Cardiac muscle cell (in vitro differentiated cells and primary cell): ENCODE measurements at places on chromosomes 2 and 18.

DNA sequence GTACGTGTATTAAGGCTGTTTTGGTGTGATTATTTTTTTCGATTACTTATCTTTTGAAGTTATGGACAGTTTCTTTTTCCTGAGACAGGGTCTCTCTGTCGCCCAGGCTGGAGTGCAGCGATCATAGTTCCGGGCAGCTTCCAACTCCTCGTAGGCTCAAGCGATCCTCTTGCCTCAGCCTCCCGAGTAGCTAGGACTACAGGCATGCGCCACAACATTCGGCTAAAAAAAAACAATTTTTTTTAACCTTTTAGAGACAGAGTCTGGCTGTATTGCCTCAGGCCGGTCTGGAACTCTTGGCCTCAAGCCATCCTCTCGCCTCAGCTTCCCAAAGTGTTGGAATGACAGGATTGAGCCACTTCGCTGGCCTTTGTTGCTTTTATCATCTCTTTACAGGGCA is 945 bp downstream of the HAT1 start:
- peak; percentile 72 for DNase-seq

- DNase-seq: no peak
Measured at GRCh38 chr2:234620018-234620417, 123.1 kb upstream of the ARL4C start.

GRCh38 chr18:54791657-54792056 is 36.6 kb upstream of the RAB27B start:
- no peak for DNase-seq

GRCh38 chr2:62573137-62573731 is 67.2 kb upstream of the TMEM17 start:
- DNase-seq: no peak

- DNase-seq: no peak
Measured at GRCh38 chr2:190432567-190433231, 24.5 kb downstream of the MFSD6 start.

DNA sequence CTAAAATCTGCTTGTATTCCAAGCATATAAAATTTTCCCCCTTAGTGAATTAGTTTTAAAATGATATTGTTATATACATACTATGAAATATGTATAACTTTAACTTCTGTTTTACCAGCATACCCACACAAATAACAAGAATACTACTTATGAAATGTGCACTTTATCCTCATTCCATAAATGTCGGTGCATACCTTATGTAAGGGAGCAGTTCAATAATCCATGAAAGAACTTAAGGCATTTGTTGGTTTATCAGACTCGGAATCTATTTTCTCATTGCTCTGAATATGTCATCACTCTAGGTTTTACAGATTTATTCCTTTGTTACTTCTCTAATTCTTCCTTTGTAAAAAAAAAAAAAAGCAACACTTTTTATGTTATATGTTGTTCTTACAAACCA is 12.5 kb upstream of the MFF start:
- DNase-seq: no peak

DNA sequence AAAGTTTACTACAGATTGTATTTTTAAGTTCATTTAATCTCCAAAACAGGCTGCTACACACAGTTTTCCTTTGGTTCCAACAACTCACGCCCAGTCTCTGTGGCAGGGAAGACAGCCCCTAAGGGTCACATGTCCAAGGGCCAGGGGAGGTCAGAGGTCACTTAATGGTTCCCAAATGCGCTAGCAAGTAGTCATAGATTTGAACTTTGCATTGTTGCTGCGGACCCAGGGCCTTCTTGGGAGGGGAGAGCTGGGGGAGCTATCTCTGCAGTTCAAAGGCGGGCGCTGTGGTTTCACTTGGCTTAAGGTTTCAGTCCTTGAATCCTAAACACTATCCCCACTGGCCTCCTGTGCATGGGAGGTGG is 74.8 kb upstream of the ZNF532 start:
- no peak for DNase-seq

GRCh38 chr2:220315098-220315823 is 687.8 kb downstream of the SLC4A3 start:
- DNase-seq: peak; percentile 50

DNA sequence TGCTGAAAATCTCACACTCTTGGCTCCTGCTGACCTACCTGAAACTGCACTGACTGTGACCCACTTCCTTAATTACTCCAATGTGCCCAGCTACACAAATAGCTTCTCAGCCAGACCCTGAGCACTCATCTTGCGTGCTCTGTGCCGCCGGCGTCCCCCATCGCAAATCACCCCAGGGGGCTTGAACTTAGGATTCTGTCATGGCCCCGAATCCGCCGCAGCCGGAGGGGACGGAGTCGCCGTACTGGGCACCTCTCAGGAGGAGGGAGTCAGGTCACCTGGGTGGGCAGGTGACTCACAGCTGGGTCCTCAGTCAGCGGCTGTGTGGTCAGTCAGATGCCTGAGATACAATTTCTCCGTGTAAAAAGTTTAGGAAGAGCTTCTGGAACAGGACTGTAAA is 804.9 kb upstream of the SALL3 start:
- no peak for DNase-seq

DNA sequence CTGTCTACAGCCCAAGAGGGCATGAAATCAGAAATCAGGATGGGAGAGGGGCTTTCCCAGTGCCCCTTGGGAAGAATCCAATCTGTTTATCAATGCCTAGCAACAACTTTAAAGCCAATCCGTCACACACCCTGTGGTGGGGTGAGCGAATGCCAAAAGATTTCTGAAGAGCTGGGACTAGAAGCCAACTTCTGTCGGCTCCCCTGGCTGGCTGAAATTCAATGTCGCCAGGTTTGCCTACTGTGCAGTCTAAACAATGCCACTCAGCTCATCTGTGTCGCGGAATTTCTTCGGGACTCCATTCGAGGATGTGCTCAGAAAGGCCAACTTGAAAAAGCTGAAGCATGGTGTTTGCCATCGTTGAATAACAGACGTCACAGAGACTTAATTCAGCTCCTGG is 31.5 kb upstream of the NCKAP5 start:
- no peak for DNase-seq

DNA sequence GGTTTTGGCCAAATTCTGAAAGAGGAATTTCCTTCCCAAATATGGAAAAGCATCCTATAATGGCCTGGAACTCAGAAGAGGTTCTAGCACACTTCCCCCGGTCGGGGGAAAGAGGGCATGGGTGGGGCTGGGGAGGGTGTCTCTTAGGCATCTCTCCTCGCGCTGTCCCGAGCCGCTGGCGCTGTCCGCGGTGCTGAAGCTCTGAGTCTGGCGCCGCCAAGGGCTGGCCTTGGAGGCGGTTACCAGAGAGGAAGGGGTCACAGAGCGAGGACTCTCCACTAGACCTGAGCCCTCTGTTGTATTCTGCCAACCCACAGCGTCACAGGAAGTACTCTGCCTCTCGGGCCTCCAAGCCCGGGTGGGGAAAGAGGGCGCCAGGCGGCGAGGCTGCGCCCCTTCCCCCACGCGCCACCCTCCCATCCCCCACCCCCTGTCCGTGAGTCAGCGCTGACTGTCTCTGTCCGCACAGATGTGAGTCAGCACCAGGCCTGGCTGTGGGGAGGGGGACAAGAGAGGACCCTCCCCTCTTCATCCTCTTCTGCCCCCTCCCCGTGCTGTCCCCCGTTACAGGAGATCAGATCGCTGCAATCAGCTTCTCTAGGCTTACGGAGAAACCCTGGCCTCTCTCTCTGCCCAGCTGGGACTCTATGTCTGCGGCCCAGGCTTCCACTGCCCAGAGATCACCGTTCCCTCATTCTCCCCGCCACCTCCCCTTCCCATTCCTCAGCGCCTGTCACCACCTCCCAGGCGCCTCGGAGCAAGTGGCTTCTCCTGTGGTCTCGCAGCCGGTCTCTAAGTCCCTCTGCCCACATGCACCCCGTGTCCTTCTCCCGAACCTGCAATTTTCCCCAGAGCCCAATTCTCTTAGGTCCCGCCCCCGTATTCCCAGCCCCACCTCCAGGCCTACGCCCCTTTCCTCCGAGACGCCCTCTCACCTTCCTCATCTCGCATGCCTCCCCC is 779 bp downstream of the PTPRN start:
- DNase-seq: peak; percentile 77

GRCh38 chr18:9736286-9736835 is 28.3 kb downstream of the RAB31 start:
- DNase-seq: no peak

- no peak for DNase-seq
Measured at GRCh38 chr2:161230959-161231358, 70.7 kb downstream of the TANK start.

DNA sequence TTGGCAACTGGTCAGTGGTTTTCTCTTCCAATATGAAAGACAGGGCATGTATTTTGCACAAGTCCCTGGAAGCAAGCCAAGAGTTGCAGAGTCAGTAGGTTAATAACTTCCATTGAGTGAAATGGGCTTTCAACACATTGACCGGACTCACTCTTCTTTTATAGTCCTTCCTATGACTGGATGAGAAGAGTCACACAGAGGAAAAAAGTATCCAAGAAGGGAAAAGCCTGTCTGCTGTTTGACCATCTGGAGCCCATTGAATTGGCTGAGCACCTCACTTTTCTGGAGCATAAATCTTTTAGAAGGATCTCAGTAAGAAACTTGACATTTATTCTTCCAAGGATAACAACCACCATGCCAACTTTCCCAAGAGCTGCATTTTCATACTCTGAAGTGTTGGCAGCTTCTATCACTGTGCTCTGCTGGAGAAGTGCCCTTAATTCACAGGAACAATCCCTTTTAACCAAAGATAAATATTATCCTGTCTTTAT is 45.4 kb downstream of the RASGRP3 start:
- peak; percentile 68 for DNase-seq

DNA sequence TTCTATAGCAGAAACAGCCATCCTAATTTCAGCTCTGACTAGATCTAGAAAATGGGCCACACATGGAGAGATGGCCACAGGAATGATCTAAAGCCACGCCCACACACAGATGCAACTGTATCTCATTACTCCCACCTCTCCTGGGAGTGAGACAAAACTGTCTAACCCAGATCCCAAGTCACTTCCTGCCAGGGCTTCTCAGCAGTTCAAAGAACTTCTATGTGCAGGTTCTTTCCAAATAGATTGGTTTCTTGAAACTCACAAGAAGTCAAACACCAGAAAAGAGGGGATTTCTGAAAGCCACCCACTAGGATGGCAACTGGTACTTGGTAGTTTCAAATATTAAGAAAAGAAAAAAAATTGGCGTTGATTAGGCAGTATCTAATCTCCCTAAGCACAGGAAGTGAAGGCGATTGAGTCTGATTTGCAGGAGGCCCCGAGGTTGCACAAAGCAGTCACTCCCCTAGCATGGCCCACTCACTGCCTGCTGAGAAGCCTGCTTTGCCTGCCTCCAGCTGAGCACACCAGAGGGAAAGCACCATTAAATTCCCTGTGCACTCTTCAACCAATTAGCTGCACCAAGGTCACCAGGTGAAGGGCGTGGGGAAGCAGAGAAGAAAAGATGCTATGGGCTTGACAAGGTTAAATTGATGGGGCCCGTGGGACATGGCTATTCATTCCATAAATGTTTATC is 51.1 kb downstream of the PAPOLG start:
- DNase-seq: peak; percentile 72

DNA sequence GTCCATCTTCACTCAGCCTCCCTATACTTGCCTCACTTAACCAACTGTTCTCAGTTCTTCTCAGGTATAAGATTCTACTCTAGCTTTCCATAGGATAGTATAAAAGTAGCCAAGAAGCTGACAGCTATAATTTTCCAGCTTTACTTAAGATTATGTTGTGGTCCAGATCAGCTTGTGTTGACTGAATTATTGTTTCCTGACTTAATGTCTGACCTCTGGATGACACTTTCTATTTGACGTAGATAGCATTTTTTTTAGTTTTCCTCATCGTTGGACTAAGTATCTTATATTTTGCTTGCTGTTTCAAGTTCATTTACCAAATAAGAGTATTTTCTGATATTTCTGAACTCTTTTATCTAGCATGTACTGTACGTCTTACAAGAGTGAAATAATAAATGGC is 1272.5 kb upstream of the CDH2 start:
- DNase-seq: no peak

DNA sequence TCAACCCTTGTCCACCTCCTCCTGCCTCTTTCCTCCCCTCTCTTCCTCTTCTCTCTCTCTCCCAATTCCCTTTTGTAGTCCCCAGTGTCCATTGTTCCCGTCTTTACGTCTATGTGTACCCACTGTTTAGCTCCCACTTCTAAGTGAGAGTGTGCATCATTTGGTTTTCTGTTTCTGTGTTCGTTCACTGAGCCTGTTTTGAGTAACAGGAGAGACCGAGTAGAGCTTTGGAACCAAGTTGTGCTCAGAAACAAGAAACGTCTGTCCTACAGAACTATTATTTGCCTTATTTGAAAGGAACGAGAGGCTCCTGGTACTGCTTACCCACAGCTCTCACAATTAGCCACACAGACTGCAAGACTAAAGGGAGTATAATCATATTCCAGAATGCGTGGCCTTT is 50.1 kb upstream of the MAPRE2 start:
- no peak for DNase-seq

GRCh38 chr2:85861650-85862049 is 27.1 kb downstream of the ST3GAL5 start:
- no peak for DNase-seq

- DNase-seq: no peak
Measured at GRCh38 chr2:239908308-239908707, 116.8 kb downstream of the NDUFA10 start.

GRCh38 chr2:136049011-136049742 is 63.8 kb upstream of the DARS1 start:
- no peak for DNase-seq

GRCh38 chr2:60540074-60540473 is 13.4 kb downstream of the BCL11A start:
- DNase-seq: no peak
